ENCODE measurements at places on chromosomes 16 and 17.

- DNase-seq = no peak
Observed at GRCh38 chr17:2319051-2319450, 15.3 kb downstream of the SRR start.

GRCh38 chr17:49224198-49224996 is 6.2 kb downstream of the PHOSPHO1 start:
- DNase-seq = no peak

- no peak for DNase-seq
Observed at GRCh38 chr16:56814537-56815432, 50.2 kb upstream of the SLC12A3 start.

- peak; percentile 49 for DNase-seq
Observed at GRCh38 chr17:16352667-16353316, 477 bp downstream of the CENPV start.

DNA sequence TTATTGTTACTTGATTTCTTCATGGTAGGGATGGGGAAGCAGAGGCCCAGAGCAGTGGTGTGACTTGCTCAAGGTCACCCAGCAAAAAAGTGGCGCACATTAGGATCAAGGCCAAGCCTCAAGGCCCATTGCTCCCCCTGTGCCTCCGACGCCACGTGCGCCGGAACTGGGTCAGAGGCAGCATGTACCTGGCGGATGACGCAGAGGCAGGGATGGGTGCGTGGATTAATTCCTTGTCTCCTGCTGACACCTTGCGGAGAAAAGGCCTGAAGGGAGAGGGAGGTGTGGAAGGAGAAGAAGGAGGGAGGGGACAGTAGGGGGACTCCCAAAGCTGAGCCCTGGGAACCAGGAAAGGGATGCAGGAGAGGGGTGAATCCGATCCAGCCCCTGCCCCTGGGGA is 18.5 kb downstream of the SBK1 start:
- DNase-seq = no peak

- no peak for DNase-seq
Observed at GRCh38 chr16:65807858-65808257, 558.6 kb upstream of the CDH5 start.

DNA sequence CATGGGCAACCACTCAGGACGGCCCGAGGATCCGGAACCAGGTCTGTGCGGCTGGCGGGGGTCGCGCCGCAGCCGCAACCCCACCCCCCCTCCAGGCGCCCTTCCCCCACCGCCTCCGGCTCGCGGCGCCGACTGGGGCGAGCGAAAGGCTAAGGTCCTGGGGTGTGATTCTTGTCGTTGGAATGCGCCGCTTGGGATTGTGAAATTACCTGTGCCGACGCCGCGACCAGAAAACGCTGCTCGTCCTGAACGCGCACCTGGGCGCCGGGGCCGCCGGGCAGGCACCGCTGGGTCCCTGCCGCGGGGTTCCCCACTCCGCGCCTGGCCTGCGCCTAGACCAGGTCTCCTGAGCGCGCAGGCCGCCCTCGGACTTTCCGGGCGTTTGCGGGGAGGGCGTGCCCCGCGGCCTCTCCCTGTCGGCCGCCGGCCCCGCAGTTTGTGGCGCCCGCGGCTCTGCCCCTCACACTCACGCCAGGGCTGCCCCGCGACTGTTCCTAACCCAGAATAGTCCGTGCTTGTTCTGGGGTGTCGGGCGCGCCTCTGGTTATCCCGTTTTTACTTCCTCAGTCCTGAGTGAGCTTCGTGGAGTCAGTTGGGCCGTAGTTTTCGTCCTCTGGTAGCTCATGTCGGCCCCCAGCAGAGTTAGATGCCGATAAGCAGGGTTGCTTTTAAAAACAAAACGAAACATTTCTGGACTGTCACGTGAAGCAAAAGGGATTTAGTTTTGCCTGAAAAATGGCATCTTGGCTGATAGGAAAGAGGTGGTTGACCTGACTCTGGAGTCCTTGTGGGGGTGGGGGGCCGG is 147.2 kb downstream of the SPECC1 start:
- peak; percentile 84 for DNase-seq

- no peak for DNase-seq
Observed at GRCh38 chr16:73040136-73040535, 7.8 kb downstream of the ZFHX3 start.

GRCh38 chr16:15575293-15576049 is 67.5 kb downstream of the MARF1 start:
- DNase-seq = no peak

DNA sequence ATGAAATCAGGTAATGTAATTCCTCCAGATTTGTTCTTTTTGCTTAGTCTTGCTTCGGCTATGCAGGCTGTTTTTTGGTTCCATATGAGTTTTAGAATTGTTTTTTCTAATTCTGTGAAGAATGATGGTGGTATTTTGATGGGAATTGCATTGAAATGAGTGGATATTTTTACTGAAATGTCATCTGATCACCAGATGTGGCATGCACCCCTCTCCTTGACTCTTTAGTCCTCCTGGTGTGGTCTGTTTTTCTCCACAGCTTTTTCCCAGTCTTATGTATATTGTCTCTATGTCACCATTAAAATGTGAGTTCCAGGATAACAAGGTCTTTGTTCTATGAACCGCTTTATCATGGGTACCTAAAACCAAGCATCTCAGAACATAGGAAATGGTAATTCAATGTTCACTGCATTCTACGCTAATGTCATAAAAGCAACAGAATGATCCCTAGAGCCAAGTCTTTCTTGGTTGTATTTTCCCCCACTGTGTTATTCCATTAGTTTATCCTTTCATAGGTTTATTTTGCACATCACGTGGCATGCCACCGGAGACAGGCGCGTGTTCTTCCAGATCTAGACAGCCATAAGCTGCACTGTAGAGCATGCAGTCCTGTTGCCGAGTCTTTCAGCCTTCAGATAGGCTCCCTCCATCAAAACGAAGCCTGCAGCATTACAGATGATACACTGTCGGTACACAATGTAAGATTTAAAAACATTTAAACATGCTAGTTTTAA is 172.5 kb downstream of the RPTOR start:
- DNase-seq = no peak

- no peak for DNase-seq
Observed at GRCh38 chr17:75612906-75613626, 20.2 kb upstream of the SMIM5 start.

DNA sequence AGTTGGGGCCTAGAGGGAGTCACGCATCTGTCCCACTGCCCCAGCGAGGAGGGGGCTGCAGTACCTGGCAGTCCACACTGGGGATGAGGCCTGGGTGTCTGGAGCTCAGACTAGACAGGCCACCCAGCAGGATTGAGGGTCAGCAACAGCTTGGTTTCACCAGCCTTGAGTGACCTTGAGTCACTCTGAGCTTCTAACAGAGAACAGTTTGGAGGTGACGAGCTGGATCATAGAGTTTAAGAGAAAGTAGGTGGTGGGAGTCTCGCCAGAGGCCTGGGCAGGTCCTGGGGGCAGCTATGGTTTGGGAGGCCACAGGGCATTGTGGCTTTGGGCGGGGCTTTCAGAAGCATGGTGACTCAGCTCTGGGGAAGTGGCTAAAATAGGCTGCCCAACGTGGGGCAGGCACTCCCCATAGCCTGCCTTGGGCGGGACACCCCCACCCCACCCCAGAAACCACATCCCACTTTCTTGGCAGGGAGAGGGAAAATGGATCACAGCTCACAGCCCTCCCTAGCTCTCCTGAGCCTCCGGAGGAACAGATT is 20.5 kb downstream of the CDC42EP4 start:
- DNase-seq = peak; percentile 94

GRCh38 chr17:9924735-9925191 is 19.7 kb upstream of the RCVRN start:
- peak; percentile 56 for DNase-seq

DNA sequence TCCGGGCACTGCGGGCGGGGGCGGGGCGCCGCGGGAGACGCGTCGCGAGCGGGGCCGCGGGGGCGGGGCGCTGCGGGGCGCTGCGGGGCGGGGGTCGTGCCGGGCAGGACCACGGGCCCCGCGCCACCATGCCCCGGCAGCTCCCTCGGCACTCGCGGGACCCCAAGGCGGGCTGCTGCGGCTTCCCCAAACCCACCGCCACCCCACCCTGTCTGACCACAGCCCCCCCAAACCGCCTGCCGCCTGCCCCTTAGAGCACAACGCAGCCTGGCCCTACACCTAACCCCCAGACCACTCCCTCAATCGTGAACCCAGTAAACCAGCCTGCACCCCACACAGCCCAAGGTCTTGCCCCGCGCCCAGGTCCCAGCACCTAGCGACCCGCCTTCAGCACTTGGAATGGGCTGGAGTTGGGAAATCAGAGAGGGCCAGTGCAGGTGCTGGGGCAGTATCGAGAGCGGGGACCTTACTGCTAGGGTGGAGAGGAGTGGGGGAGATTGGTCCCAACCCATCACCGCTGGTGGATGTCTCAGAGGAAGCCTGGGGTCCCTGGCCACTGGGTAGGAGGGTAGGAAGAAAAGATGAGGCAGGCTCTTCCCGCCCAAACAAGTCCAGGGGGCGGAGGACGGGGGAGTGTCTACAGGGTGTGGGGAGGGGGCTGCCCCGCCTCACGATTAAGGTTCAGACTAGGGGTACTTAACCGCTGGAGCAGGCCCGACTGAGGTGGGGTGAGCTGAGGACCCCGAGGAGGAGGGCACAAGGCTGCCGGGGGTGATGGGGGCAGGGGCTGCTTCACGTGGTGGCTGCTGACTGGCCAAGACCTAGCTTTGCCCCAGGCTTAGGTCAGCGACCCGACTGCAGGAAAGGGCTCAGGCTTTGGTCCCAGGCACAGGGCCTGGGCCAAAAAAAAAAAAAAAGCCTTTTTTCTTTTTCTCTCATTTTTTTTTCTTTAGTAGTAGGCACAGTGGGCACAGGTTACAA is 539 bp upstream of the VAMP2 start:
- DNase-seq = no peak

DNA sequence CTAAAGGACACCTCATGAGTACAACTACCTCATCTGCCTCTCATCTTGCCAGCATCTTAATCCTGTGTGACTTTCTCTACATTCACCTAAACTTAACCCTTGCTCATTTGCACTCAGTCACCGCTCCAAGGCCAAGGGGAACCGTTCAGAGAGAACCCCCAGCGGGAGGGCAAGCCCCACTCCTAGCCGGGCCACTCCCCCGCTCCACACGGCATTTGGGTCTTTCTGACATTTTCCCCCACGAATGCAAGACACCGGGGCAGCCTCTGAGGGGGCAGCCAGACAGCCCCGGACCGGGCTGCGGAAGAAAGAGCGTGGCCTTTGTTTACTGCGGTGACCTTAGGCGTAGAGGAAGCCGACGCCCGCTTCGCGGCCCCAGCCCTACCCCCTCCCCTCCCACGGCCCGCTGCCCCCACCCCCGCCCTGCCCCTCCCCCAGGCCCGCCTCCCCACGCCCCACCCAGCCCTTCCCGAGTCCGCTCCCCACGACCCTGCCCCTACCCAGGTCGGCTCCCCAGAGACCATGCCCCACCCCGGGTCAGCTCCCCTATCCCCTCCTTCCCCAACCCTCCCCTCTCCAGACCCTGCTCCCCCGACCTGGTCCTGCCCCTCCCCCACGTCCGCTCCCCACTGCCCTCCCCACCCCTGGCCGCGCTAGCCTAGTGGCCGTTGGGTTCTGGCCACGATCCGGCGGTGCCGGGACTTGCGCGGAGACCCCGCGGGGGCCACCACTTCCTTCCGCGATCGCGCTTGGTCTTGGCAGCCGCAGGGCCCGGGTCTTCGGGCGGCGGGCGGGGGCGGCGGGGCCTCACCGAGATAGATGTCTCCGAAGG is 789 bp downstream of the CSNK1D start:
- peak; percentile 17 for DNase-seq
